SW 1271 (cell line): ENCODE measurements at places on chromosomes 7 and 10.

GRCh38 chr7:2116448-2116810 is 116.3 kb downstream of the MAD1L1 start:
- no peak for DNase-seq

GRCh38 chr7:151630851-151631569 is 111.3 kb upstream of the RHEB start:
- DNase-seq: no peak

GRCh38 chr10:26781797-26782196 is 79.0 kb downstream of the ABI1 start:
- DNase-seq: no peak

DNA sequence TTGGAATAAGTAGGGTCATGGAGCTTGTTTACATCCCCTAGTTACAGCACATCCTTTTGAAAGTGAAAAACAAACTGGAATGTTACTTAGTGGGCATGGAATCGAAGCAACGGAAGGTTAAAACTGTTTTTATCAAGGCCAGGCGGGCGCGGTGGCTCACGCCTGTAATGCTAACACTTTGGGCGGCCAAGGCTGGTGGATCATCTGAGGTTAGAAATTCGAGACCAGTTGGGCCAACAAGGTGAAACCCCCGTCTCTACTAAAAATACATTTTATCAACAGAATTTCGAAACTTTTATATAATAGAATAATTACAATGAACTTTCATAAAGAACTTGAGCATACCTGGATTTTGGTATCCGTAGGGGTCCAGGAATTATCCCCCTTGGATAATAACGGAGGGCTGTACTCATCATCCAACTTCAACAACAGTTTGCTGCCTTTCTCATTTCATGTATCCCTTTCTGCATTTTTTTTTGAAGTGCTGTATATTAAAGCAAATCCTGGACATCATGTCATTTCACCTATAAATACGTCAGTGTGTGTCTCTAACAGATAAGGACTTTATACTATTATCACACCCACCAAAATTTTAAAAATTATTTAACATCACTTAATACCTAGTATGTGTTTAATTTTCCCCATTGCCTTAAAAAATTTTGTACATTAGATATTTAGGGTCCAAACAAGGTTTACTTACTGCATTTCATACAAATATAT is 1.3 kb upstream of the TMED4 start:
- DNase-seq: no peak

DNA sequence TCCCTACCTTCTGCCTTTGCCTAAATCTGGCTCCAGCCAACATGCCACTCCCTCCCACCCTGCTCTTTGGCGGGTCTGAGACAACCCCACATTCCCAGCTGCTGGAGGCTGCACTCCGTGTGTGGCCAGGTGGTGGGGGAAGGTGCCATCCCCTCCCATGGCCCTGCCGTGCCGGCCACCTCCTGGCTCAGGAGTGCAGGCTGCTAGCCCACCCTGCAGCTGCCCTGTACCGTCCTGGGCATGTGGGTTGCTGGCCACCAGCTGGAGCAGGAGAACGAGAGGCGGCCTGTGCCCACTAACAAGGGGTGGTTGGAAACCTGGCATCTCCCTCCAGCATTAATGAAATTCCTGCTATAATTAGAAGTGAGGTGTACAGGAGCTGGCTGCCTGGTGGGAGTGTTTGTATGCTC is 97.6 kb downstream of the ZMIZ1 start:
- no peak for DNase-seq

DNA sequence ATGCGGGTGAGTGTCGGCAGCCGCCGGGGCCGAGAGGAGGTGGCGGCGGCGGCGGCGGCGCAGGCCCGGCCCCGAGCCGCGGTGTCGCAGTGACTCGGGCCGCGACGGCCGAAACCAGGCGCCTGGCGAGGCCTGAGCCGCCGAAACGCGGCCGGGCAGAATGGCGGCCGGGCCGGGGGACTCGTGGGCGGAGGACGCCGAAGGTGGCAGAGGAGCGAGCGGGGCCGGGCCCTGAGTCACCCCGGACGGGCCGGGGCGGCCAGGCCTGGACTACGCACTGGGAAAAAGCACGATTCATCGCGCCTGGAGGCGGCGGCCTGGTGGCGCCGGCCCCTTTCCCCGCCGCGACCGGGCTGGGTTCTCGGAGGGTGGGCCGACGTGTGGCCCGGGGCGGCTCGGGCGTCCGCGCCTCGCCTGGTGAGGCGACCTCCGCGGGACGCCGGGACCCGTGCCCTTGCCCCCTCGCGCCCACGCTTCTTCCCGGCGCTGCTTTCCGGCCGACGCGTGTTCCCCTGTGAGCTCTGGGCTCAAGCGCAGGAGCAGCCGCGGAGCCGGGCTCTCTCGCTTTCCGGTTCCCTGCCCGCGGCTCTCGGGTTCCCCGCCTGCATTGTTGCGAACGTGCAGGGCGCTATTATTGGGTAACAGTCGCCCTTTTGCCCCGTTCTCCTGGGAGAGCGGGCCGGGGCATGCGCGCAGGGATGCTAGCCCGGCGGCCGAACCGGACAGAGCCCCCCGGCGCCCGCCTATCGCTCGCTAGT is 500 bp downstream of the CUL1 start:
- DNase-seq: no peak

DNA sequence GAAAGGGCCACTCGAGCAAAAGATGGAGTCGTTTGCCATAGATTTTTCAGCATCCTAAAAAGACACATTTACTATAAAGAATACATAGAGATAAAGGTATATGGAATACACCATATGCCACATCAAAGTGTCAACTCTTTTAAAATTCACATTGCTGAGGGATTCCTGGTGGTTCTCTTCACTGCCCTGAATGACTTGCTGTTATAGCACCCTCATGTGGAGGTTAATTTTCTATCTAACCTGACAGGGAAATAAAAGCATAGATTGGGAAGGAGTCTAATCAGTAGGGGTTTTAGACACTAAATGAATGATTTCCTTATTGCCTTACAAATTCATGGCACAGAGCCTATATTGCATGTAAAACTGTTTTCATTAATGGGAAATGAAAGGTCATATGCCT is 25.9 kb downstream of the DNAH11 start:
- DNase-seq: no peak

DNA sequence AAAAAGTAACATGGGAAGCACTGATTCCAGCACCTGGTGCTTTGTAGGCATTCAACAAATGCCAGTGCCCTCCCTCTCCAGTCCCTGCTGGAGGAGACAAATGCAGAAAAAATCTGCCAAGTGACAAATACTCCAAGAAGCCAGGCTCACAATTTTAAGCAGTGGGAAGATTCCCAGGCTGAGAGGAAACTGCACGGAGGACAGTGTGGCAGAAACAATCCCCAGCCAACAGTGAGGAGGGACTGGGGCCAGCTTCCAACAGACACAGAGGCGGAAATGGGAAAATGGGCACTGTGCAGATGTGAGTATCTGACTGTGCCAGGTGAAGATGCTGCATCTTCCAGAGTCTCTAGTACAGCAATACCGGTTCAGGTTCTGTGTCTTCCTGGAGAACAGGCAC is 106.3 kb downstream of the SLIT1 start:
- DNase-seq: no peak

GRCh38 chr10:87054373-87055295 is 34.5 kb downstream of the FAM25A start:
- DNase-seq: no peak

DNA sequence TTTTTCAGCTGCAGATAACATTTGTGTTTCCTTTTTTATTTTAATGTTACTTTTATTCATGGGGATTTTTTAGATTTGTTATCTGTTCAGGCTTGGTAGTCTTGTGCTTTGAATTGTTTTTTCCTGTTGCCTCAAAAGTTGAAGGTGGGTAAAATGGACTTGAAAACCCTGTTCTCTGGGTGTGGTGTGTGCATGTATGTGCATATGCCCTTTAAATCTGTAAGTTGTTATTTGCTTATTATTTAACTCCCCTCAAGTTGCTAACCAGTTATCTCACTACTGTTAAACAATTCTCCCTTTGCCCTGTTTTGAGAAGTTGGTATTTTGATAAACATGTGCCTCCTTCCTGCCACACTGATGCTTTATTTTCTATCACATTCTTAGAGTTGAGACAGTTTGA is 30.6 kb downstream of the TSPAN14 start:
- DNase-seq: no peak

DNA sequence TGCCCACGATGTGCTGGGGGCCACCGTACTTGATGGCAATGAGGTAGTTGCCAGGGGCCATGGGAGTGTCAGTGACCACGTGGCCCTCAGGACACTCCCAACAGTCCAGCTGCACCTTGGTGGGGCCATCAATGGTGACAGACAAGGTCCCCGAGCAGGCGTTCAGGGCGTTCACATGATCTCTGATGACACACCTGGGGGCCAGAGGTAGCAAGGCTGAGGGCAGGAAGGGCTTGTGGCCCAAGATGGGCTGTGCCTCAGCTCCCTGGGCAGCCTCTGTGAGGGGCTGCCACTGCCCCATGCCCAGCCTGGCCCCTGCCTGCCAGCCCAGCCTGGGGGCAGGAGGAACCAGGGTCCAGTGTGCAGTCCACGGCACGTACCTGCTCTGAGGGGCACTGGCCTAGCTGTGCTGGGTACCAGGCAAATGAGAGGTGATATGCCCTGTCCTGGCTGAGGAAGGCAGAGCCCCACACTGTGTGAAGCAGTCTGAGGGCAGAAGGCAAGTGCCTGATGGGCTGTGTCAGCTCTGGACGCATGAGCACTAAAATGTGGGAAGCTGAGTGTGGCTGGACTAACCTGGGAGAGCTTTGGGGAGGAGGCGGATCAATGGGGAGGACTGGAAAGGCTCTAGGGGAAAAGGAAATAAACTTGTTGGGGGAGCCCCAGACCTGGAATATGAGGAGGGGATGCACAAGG is 3.5 kb upstream of the KCP start:
- DNase-seq: no peak

DNA sequence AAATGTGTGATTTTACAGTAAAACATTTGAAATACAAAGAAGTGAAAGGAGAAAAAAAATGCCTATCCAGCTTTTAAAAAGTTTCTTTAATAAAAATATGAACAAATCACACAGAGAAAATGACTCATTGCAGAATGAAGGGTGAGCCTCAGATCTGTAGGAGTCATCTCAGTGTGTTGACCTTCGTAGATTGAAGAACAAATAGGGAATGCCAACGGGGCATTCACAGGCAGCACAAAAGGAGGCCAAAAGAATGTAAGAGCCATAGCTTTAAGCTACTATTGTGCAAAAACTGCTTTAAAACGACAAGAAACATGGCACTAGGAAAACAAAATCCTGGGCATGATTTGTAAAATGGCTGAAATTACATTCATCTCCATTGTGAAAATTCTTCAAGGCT is 782.7 kb upstream of the CELF2 start:
- no peak for DNase-seq

- no peak for DNase-seq
These were observed 2.8 kb downstream of the ASIC3 start for GRCh38 chr7:151051108-151051507.

GRCh38 chr7:156614434-156615264 is 25.9 kb upstream of the RNF32 start:
- DNase-seq: no peak

DNA sequence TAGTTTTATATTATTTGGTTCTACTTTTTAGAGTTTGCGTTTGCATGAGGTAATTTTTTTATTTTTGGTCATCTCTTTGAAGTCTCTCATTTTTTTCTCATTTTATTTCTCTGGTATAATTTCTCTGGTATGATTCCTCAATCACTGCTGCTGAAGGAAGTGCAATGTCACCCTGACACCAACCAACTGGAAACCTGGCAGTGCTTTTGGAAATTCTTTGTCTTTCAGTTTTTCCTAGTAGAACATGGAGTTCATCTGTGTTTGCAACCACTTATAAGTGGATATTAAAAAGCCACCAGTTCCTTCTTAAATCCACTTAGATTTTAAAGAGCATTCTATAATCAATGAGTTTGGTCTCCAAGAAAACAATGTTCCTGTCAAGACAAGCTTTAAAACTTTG is 291.8 kb downstream of the PRKG1 start:
- no peak for DNase-seq

DNA sequence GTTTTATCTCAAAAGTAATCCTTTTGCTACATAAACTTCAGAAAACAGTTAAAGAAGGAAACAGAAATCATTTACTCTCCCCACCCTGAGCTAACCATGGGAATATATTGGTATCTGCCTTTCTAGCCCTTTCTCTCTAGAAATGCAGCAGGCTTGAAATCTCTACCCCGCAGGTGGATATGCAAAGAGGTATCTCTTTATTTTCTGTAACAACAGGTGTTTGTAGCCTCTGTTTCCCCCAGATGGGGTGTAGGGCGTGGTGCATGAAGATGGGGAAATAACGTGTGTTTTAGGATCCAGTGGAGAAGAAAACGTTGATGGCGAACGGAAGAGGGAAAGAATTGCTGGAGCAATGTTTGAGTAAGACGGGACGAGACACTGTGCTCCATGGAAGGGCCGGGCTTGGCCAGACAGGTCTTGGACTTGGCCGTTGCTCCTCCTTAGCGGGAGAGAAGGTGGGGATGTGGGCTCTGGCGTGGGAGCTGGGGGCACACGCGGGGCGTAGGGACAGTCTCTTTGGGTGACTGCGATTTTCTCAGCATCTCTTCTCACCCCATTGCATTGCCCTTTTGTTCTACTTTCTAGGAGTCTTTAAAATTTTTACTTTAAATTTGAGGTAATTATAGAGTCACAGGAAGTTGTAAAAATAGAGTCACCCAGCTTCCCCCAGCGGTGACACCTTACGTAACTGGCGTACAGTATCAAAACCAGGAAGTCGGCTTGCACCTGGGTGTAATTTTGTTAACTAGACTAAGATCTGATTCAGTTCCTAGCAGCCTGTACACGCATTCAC is 82.9 kb downstream of the ELFN1 start:
- no peak for DNase-seq

GRCh38 chr10:31320550-31321211 is 1.7 kb downstream of the ZEB1 start:
- DNase-seq: no peak

- DNase-seq: no peak
These were observed 9.4 kb downstream of the RNF133 start for GRCh38 chr7:122689346-122690109.

DNA sequence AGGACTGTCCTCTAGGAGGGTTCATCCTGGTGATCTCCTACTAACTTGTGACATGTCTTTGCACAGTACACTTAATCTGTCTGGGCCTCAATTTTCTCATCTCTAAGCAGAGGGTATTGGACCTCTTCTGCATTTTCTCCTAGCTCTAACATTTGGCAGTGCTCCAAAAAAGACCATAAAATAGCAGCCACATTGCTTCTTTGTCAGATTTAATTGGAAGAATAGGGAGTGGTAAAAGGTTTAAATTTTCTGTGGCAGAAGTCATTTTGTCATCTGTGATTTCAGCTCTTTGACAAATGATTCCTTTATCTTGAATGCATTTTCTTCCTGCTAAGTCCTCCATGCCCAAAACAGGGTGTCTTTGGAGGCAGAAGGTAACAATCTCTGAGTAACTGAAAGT is 289.9 kb upstream of the LRGUK start:
- no peak for DNase-seq

GRCh38 chr7:76278540-76278939 is 23.9 kb upstream of the HSPB1 start:
- DNase-seq: no peak
